ENCODE measurements at places on chromosomes 2 and 18.

DNA sequence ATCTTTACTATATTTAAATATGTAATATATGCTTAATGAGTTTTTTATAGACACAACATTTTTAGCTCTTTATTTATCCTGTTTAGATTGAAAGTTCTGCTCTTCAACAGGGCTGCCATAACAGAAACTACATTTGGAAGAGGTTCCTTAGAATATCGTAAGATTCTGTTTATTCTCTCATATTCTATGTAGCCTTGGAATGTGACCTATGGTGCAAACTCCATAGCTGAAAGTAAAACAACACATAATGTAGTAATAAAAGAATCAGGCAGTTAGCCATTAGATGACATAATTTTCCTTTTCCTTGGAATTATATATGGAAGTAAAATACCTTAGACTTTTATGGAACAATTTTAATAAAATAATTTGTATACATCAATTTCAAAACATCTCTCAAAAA lies 91.3 kb downstream of the ZNF804A start:
- no peak for DNase-seq

DNA sequence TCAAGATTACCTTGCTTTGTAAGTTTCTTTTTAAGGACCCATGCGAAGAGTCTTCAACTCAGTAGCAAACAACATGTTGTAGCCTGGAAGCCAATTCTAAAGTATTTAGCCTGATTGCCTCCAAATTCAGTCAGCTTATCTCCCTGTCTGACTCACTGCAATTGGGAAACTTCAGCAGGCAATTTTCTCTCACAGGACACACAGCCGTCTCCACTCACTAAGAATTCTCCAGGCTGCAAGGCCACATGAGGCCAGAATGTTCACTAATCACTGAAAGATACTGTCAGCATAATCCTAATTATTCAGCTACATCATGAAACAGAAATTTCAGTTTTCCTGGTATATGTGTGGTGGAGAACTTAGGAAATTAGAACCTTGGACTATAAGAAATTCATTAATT lies 78.1 kb upstream of the PDE1A start:
- no peak for DNase-seq

GRCh38 chr2:232761301-232761907 lies 15.0 kb downstream of the KCNJ13 start:
- DNase-seq = no peak

DNA sequence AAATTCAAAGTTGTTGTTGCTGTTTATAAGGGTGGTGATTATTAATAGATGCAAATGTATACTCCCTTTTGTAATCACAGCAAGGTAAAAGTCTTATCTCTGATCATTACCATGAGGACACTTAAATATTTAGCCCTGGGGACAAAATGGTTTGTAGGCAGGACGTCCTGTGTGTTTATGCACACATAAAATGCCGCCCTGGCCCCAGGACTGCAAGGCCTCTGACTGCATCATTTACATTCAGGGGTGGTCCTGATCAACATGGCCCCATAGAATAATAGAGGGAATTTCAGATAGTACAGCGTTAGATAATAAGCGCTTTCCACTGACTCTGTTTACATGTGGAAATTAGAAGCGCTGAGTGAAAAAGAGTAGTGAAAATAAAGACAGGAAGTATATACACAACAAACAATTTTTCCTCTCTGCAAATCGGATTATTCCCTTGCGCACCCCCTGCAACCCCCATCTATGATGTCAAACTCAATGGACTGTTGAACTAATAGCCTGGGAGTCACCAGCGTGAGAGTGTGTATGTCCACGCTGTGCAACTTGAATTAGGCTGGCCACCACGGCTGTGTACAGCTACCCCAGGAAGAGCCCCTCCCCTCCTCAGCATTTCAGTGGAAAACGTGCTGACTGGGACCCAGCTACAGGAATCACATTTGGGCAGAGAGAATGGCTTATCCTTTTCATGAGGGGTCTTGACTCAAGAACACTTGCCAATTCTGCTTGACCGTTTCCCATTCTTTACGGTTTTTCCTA lies 291.5 kb downstream of the SOX11 start:
- DNase-seq = no peak

GRCh38 chr2:58515827-58516573 lies 274.9 kb upstream of the FANCL start:
- no peak for DNase-seq

- no peak for DNase-seq
These were observed 89.0 kb downstream of the GREB1L start for GRCh38 chr18:21331065-21331464.

DNA sequence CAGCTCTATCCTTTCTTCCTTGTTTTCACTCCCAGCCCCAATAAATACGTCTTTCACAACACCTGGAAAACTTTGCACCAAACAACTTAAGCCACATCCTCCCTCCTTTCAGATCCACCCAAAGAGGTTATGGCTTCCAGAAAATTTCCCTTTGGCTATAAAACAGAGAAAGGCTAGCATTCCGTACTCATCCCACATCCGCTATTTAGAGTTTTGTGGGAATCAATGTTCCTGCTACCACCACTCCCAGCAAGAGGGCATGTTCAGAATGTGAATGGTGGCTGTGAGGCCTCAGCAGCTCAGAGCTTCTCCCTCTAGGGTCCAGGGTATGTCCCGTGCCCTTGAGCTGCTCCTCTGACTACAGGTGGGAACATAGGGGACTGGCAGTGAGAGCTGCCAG lies 214.6 kb downstream of the NCK2 start:
- no peak for DNase-seq

GRCh38 chr2:65437392-65438135 lies 5.2 kb upstream of the SPRED2 start:
- no peak for DNase-seq

DNA sequence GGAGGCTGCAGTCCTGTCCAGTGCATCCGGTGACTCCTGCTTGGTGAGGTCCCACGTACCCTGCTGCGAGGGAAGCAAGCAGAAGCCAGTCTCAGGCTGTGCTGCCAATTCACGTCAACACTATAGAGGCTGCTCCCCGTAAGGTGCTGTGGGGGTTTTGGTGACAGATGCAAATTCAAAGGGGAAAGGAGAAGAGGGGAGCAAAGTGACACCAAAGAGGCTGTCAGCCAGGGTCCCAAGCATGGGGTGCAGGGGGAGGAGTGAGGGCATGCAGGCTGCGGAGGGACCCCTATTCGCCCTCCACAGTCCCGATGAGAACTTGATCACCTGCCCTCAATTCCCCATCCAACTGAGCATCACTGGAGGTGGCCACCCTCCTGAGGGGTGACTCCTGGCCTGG lies 179.4 kb upstream of the HS6ST1 start:
- no peak for DNase-seq

GRCh38 chr2:179512281-179513035 lies 247.8 kb upstream of the SESTD1 start:
- DNase-seq = no peak

- no peak for DNase-seq
These were observed at the start of gene ERMN for GRCh38 chr2:157325786-157326185. Gene ERMN (minus strand): TSS chr2:157325824. CDS start chr2:157325642, 182 bp downstream.

DNA sequence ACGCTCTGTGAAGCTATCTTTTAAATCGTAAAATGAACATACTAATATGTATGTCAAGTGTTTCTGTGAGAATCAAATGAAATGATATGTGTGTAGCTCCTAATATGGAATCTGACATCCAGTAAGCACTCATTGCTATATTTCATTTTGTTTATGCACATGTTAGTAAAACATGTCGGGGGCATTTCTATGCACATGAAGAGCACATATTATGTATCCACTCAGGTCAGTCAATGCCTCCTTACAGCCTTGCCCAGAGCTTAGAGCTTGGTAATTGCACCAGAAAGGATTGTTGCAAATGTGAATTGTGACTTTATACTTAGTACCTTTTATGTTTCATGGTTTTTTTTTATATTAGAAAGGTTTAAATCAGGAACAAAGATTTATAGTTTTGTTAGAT lies 463.7 kb upstream of the HNMT start:
- no peak for DNase-seq

- no peak for DNase-seq
These were observed 307.2 kb downstream of the MYCN start for GRCh38 chr2:16247326-16248122.

GRCh38 chr2:6977113-6977741 lies 60.0 kb downstream of the RNF144A start:
- peak; percentile 47 for DNase-seq

DNA sequence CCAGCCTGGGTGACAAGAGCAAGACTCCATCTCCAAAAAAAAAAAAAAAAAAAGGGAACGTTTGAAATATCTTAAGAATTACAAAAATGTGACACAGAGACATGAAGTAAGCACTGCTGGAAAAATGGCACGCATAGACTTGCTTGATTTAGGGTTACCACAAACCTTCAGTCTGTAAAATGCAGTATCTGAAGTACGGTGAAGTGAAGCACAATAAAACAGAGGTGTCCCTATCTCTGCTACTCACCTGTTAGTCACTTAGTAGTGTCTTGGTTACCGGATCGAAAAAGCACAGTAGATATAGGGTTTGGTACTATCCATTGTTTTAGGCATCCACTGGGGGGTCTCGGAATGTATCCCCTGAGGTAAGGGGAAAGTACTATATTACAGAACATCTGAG lies 11.6 kb upstream of the GREB1L start:
- DNase-seq = no peak

- no peak for DNase-seq
These were observed 38.5 kb upstream of the ATP9B start for GRCh38 chr18:79030680-79031079.

GRCh38 chr2:45980161-45980865 lies 316.9 kb upstream of the EPAS1 start:
- no peak for DNase-seq

GRCh38 chr18:61817086-61817485 lies 75.7 kb downstream of the RNF152 start:
- no peak for DNase-seq

GRCh38 chr2:98793897-98794830 lies 63.2 kb upstream of the MGAT4A start:
- no peak for DNase-seq

DNA sequence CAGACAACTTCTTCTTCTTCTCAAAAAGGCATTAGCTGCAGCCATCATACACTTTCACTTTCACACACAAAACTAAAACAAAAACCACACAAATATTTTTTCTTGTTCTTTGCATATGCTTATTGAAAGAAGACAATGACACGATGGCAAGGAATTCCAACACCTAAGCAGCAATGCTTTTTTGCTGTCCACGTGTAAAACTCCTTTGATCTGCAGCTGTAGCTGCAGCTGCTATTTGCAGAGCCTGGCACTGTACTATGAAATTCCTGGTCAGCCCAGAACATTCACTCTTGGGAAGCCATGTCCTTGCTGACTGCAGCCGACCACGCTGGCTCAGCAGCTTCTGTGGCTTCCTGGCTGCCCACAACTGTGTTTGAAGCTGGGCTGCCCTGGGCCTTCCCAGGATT lies 316.2 kb downstream of the CDH2 start:
- no peak for DNase-seq

- no peak for DNase-seq
These were observed 49.1 kb downstream of the KDM3A start for GRCh38 chr2:86490245-86490644.

DNA sequence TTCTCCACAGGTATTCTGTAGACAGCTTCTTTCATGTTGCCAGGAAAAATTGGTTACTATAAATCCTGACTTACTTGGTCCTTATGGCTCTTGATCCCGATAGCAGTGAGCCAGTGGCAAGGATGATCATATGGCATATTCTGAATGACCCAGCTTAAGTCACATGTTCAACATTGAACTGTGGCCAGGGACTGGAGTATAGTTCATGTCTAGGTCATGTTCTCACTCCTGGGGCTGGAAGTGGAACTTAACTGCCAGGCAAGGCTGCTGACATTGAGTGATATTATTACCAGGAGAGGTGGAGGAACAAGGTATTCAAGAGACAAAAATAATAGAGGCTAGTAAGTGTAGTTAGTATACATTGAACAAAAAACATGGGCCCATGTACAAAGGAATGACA lies 26.2 kb downstream of the R3HDM1 start:
- DNase-seq = no peak

DNA sequence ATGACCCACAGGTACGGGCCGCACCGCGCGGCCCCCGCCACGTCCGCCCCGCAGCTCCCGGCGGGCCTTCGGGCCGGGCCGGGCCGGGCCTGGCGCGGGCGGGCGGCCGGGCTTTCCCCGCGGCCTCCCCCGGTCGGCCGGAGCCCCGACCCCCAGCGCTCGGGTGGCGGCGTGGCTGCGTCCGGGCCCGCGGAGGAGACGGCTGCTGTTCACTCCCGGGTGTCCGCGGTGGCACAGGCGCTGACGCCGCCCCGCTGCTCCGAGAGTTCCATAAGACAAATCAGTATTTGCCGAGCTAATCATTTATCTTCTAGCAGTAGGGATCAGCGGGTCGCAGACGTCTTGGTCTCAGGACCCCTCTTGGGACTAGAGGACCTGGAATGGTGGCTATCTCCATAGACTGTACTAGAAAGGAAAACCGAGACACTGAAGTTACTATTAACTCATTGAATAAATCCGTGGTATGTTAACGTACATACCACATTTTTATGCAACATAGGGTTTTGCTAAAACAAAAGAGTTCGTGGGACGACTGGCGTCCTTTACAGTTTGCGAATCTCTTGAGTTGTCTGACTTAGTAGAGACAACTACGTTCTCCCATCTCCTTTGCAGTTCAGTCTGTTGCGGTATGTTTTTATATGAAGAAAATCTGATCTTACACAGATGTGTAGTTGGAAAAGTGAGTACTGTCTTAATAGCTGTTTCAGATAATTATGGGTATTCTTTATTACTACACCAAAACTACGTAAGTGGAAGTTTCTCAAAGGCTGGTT lies 500 bp downstream of the LIMS1 start:
- DNase-seq = peak; percentile 31

DNA sequence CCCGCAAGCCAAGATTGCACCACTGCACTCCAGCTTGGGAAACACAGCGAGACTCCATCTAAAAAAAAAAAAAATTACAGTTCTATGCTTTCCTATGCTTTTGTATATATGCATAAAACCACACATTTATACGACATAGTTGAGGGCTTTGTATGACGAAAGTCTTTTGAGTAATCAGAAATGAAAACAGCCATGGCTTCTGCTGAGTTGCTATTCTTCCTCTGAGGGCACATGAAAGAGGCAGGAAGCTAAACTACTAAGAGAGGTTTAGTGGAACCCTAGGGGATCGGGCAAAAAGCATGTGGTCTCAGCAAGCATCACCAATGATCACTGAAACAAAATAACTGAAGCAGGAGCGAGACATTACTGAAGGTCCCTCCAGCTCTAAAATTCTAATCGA lies 99.6 kb downstream of the ZAP70 start:
- DNase-seq = no peak

DNA sequence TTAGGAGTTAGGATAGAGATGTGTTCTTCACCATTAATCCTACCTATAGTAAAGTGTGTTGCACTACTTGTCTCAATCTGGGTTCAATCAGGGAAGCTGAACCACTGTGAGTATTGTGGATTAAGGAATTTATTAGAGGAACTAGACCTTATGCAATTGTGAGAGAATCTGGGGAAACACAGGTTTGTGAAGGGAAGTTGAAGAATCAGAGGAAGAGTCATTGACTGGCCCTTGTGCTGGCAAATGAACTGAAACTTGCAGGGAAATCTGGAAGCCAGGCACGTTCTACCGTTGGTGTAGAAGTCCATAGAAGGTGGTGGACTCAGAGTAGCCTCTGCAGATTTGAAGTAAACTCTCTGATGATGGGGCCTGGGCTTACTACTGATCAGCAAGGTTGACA lies 44.7 kb upstream of the HK2 start:
- DNase-seq = peak; percentile 22

All from upper lobe of left lung (tissue), 6 donors.